ENCODE measurements at places on chromosomes 1 and 21.

DNA sequence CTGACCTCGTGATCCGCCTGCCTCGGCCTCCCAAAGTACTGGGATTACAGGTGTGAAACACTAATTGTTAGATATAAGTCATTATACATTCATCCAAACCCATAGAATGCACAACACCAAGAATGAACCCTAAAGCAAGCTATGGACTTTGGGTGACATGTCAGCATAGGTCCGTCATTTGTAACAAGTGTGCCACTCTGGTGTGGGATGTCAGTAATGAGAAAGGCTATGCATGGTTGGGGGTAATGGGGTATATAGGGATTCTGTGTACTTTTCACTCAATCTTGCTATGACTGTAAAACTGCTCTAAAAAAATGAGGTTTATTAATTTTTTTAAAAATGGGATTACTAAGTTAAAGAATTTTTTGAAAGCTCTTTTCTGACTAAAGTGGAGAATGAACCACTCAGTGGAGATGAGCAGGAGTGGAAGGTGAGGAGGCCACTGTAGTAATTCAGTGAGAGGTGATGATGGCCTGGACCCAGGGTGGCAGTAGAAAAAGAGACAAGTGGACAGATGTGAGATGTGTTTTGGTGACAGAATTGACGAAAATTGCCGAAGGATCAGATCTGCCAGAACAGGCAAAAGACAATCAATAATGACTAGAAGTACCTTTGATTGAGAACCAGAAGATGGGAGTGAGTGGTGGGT lies 21.3 kb upstream of the S1PR1 start:
- no peak for DNase-seq

GRCh38 chr1:154154534-154155191 lies at the start of gene NUP210L:
Gene NUP210L (minus strand): TSS chr1:154155073.
- DNase-seq, result no peak

GRCh38 chr1:237961754-237962153 lies 71.0 kb upstream of the ZP4 start:
- no peak for DNase-seq

DNA sequence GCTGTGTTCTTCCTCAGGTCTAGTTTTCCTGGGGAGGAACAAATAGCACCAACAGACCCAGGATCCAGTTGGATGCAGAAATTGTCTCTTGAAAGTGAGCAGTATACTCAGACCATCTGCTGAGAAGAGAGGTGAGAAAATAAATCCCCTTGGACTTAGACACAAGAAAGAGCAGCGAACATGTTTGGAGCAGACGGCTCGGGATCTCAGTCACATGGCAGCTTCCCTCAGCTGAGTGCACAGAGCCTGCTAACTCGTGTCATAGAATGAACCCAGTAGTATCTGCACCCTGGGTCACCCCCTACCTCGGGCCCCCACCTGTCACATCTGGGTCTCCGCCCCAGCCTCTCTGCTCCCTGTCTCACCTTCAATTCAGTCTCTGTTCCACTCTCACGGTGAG lies 115.6 kb downstream of the CCDC185 start:
- DNase-seq, result no peak

DNA sequence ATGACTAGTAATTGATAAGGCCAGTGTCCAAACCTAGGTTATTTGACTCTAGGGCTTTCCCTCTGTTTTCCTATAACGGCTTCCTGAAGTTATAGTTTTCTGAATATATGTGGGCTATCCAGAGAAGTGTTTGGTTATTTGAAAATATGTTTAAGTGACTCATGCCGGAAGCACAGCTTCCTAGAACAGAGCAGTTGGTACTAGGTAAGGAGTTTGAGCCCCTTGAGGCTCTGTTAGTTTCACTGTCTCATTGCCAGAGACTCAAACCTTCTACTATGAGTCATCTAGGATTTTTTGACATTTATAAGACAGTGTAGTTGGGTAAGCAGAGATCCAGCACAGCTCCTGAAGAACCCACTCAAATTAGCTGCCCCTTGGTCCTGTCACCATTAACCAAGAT lies 27.1 kb upstream of the LEPR start:
- no peak for DNase-seq

GRCh38 chr21:46414965-46415275 lies 43.8 kb upstream of the DIP2A start:
- DNase-seq, result no peak

Data from mesenteric fat pad (tissue), 1 donor.